Activated T-cell treated with anti-CD3 and anti-CD28 coated beads for 1 hour (primary cell): ENCODE measurements at places on chromosomes 11 and 22.
A peak's percentile ranks its signal among the peaks of the same experiment; 100 is the strongest.

- no peak for DNase-seq
Measured at GRCh38 chr22:35148866-35149548, 83.0 kb downstream of the ISX start.

GRCh38 chr11:107430525-107430924 is 27.1 kb downstream of the CWF19L2 start:
- no peak for DNase-seq

GRCh38 chr11:19209617-19210370 is 8.0 kb upstream of the CSRP3 start:
- no peak for DNase-seq

- DNase-seq, result no peak
Measured at GRCh38 chr11:126378763-126379162, 23.3 kb downstream of the ST3GAL4 start.

- DNase-seq, result peak; percentile 12
Measured at GRCh38 chr11:95788921-95789505, 569 bp downstream of the FAM76B start.

GRCh38 chr22:50305923-50306566 is 1.4 kb downstream of the PLXNB2 start:
- no peak for DNase-seq

- peak; percentile 86 for DNase-seq
Measured at GRCh38 chr11:88337181-88337986, at the start of gene CTSC. TSS of gene CTSC (minus strand) at chr11:88337736. CDS start at chr11:88337672, 64 bp downstream.

- DNase-seq, result no peak
Measured at GRCh38 chr22:30998329-30998728, 29.3 kb downstream of the TUG1 start.

DNA sequence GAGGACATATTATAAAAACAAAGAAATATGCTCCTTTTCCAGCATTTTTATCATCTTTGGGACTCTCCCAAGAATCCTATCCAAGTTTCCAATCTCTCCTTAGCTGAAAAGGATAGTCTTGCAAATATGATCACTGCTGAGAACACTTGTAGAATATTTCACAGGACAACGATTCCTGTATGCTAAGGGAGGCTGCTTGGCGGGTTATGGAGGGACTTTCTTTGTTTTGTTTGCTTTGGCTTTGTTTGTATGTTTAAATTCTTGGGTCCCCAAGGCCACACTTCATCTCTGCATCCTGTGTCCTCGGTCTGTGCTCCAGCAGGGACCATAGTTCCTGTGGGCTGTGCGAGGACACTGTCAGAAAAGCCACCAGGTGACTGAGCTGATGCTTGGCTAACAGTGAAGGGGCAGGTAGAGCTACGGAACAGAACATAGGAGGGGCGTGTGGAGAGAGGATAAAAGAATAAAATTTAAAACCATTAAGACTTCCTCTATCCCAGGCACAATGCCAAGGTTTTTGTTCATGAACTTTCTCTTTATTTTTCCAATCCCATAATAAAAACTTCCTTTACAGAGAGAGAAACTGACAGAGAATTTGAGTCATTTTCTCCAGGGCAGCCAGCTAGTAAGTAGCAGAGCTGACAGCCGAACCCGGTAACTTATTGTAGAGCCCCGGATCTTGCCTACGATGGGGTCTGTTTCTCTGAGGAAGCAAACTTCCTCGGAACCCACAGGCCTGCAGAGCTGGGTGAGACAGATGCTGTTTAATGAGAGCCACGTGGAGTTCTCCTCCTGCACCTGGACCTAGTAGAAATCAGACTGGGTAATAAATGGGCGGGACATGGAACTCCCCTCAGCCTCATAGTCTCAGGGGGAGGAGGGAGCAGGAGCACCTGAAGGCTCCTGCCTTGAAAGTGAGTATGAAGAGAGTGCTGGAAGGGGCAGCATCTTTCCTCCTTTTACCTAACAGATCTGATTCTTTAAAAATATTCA is at the start of gene IZUMO1R:
Gene IZUMO1R, plus strand, starts transcription at position 615 of the 993 bp plus-strand sequence. CDS start 1,057 bp downstream, outside the sequence.
- DNase-seq, result no peak

DNA sequence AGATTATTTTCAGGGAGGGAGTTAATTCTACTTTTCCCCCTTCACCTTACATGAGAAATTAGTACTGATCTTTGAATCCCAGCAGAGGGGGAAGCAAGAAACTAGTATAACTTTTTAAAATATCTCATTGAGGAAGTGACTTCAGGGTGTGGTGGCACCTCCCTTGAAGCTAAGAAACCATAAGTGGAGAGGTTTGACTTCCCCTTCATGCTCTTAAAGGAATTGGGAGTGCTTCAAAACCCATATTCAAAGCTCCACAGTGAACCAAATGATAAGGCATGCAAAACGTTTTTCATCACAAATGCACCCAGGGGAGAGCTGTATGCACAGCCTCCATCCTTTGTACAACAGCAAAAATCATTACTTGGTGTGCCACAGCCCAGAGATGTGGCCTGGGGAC is 540 bp downstream of the MS4A14 start:
- no peak for DNase-seq

DNA sequence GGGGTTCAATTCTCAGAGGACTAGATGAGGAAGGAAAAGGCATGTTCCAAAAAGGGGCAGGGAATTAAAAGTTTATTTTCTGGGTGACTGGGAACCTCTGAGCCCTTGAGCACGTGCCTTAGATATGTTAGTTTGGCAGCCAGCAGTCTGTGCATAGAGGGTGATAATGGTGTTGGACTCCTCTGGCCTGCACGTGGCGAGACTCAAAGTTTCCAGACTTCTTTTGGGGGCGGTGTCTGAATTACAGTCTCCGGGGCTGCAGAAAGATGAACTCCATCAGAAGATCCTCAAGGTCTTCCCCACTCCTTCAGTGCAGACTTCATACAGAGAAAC is 861 bp upstream of the ZNRF3 start:
- no peak for DNase-seq

- no peak for DNase-seq
Measured at GRCh38 chr11:116980136-116980793, 118.0 kb downstream of the SIK3 start.

DNA sequence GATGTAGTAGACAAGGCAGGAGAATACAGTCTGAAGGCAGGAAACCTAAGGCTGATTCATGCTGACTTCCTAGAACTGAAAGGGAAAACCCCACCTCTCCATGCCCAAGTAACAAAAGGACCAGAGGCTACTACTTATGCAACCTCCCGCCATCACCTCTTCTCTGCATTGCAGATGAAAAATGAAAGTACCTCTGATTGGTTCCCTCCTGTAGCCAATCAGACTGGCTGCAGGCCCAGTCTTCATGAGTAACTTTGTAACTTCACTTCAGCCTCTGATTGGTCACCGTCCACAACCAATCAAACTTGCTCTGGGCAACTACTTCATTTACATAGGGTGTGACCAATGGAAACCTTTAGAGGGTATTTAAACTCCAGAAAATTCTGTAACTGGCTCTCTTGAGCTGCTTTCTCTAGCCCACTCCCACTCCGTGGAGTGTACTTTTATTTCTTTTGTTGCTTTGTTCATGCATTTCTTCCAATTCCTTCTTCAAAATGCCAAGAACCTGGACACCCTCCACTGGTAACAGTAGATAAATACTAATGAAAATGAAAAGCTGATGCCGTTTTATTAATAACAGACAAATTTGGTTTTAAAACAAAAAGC is 5.2 kb upstream of the MAP6 start:
- DNase-seq, result no peak

DNA sequence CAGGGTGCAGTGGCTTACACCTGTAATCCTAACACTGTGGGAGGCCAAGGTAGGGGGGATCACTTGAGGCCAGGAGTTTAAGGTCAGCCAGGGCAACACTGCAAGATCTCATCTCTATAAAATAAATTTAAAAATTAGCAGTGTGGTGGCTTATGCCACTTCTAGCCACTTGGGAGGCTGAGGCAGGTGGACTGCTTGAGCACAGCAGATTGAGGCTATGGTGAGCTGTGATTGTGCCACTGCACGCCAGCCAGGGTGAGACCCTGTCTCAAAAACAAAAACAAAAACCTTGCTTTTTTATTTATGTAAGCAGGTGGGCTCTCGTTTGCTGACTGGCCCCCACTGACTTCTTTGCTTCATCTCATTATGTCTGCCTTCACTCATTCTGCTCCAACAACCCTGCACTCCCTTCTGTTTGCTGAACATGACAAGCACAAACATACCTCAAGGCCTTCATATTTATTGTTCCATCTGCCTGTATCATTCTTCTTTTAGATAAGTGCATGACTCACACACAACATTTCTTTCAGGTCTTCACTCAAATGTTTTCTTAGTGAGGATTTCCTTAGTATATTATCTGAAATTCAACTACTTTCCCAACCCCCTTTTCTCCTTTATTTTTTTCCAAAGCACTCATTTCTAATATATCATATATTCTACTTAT is 32.4 kb upstream of the CLNS1A start:
- no peak for DNase-seq

DNA sequence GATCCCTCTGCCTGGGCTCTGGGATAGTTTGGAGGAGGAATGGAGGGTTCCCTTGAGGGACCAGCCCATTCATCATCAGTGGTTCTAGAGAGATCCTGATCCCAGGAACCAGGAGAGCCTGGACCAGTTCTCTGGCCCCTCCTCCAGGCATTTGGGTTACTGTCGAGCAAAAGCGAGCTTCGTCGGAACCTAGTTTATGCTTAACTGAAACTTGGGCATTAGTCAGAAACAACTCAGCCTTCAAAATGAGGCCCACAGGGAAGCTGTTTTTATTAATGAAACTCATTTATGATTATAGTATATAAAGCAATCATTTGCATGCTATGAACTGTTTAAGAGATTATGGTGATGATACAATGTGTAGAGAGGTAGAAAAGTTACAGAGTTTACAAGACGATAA is 61.4 kb downstream of the LIF start:
- DNase-seq, result no peak

DNA sequence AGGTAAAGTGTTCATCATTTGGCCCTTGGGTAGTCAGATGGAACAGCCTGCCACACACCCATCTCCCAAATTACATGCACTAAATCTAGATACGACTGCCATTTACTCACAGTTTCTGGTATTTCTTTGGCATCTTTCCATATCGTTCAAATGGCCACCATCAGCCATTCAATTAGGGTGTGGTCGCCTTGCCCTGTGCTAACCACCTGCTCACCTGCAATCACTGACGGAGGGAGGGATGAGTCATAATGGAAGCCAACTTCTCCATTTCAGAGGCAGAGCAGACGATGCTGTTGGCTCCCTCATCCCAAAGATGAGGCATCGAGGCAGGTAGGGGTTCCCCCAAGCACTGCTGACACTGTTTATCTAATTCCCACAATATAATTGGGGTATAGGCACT is 14.6 kb downstream of the MS4A6A start:
- no peak for DNase-seq

DNA sequence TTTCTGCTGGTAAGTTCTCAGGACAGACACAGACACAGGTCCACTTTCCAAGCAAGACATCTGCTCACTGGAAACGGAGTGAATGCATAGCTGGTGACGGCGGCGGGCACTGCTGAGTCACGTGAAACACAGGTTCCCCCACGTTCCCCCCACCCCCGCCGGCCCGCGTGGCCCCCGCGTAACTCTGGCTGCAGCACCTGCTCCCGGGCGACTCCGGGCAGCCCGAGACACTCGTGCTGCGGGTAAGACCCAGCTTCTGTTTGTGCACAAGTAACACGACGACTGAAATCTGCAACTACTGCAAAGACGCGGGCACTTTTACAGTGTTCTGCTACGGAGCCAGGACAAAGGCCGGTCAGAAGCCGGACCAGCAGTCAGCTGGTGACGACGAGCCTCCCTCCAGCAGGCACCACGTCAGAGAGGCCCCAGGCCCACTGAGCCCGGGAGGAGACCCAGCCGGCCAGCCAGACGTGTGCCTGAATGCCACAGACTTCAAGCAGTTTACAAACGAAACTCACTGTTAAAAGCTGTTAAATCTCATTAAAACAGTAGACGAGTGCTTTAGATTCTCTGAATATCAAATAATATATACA is 12.9 kb upstream of the ARFGAP3 start:
- no peak for DNase-seq

DNA sequence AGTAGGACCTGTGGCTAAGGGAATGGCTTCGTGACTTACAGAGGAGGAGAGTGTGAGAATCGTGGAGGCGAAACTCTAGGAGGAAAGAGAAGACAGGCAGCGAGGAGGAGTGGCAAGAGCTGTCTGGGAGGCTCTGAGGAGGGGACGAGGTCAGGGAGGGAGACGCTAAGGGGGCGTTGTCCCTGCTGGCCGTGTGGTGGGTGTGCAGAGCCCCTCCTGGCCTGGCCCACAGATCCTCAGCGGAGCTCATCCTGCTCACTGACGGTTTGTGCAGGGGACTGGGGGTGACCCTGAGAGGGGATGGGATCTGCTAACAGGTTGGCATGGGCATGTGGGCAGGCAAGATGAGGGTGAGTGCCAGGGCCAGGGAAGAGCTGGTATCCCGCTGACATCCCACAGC is 56.5 kb upstream of the PRR5 start:
- no peak for DNase-seq

- DNase-seq, result no peak
Measured at GRCh38 chr11:9774591-9775397, 110.9 kb downstream of the SWAP70 start.

DNA sequence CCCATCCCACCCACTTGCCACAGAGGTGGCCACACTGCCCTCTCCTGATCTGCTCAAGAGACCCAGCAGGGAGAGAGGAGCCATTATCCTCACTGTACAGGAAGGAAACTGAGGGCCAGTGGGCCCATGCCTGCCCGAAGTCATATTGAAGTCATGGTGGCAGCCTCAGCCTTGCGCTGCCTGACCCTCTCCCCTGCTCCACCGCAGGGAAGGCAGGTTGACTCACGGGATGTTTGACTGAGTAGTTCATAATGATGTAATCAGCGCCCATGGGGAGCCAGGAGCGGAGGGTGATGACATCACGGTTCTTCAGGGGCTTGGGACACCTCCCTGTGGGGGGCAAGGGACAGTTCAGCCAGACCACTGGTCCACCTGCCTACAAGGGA is 6.1 kb upstream of the ARAP1 start:
- no peak for DNase-seq

GRCh38 chr11:72696866-72697700 is 22.9 kb upstream of the PDE2A start:
- no peak for DNase-seq

- no peak for DNase-seq
Measured at GRCh38 chr11:3122775-3123201, 42.3 kb downstream of the OSBPL5 start.

DNA sequence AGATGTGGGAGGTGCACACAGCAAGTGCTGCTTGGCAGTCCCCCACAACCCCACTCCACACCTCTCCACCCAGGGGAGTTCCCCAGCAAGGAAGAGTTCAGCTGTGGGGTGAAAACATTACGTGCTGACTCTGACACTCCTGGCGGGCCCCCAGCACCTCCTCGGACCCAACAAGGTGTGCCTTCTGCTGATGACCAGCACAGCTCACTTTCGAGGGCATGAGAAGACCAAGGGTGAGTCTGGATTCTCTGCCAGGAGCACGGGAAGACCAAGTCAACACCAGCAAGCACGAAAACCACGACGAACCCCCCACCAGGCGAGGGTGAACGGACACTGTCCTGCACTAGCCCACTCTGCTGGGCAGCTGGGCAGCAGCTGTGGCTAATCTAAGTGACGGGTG is 1.4 kb downstream of the ALG12 start:
- no peak for DNase-seq

GRCh38 chr11:18853086-18853720 is 61.6 kb upstream of the PTPN5 start:
- no peak for DNase-seq
